Myocyte (in vitro differentiated cells): ENCODE measurements at places on chromosomes 4 and X. TPM values are rescaled to one million over a fixed set of nuclear protein-coding genes. Genes with fewer than 3 reads are reported as not detected.

The CDX4 gene
- not detected in 2 replicates for total RNA-seq

The PALLD gene
- total RNA-seq = 250 and 310 TPM in 2 replicates

The DMRTC1B gene
- total RNA-seq = not detected in 2 replicates

The ARHGEF9 gene
- 28.8 and 41.9 TPM in 2 replicates for total RNA-seq

The COL25A1 gene
- 25.0 and 85.7 TPM in 2 replicates for total RNA-seq

The PRPS1 gene
- 51.6 and 58.5 TPM in 2 replicates for total RNA-seq

The SMIM20 gene
- total RNA-seq = 31.7 and 49.7 TPM in 2 replicates

The PDE6B gene
- 0.27 and 2.1 TPM in 2 replicates for total RNA-seq

The CSN1S1 gene
- total RNA-seq = not detected in 2 replicates

The SSX3 gene
- total RNA-seq = not detected in 2 replicates

The P2RY4 gene
- not detected in 2 replicates for total RNA-seq

The SPATA18 gene
- total RNA-seq = not detected in 2 replicates

The FGFRL1 gene
- total RNA-seq = 20.5 and 22.5 TPM in 2 replicates

The PWWP3B gene
- 37.8 and 39.5 TPM in 2 replicates for total RNA-seq

The SOD3 gene
- 5.2 and 6.6 TPM in 2 replicates for total RNA-seq

The ATP2B3 gene
- 0.40 and 0.57 TPM in 2 replicates for total RNA-seq

The FAM120C gene
- 19.3 and 22.2 TPM in 2 replicates for total RNA-seq

The TENM3 gene
- 75.7 and 91.0 TPM in 2 replicates for total RNA-seq

The MAGEA12 gene
- total RNA-seq = not detected in 2 replicates

The RAB9B gene
- 2.1 and 2.9 TPM in 2 replicates for total RNA-seq

The NALF2 gene
- total RNA-seq = not detected in 2 replicates

The BMP3 gene
- total RNA-seq = 0.05 and 0.08 TPM in 2 replicates

The ODAPH gene
- 0.13 TPM in 1 of 2 replicates, not detected in the other for total RNA-seq

The IL2 gene
- total RNA-seq = not detected in 2 replicates

The SUPT20HL2 gene
- total RNA-seq = not detected in 2 replicates

The CWH43 gene
- total RNA-seq = not detected in 2 replicates

The MTHFD2L gene
- total RNA-seq = 18.4 and 20.9 TPM in 2 replicates

The NCAPG gene
- 1.5 and 1.8 TPM in 2 replicates for total RNA-seq

The ALG13 gene
- total RNA-seq = 15.7 and 24.2 TPM in 2 replicates

The XAGE2 gene
- not detected in 2 replicates for total RNA-seq

The DUX4 gene
- not detected in 2 replicates for total RNA-seq

The LIMCH1 gene
- total RNA-seq = 67.7 and 83.0 TPM in 2 replicates

The ADGRG2 gene
- not detected in 2 replicates for total RNA-seq

The PSAPL1 gene
- total RNA-seq = not detected in 2 replicates

The GPRASP2 gene
- total RNA-seq = 6.6 and 11.0 TPM in 2 replicates

The ITIH6 gene
- total RNA-seq = not detected in 2 replicates

The TCEAL6 gene
- not detected in 2 replicates for total RNA-seq

The NXF3 gene
- total RNA-seq = 0.26 and 0.75 TPM in 2 replicates

The LUZP4 gene
- total RNA-seq = not detected in 2 replicates

The SLBP gene
- 63.4 and 76.9 TPM in 2 replicates for total RNA-seq

The IGFBP7 gene
- 172 and 244 TPM in 2 replicates for total RNA-seq

The PPP4R3C gene
- total RNA-seq = not detected in 2 replicates

The HERC3 gene
- 11.1 and 12.5 TPM in 2 replicates for total RNA-seq

The FRAS1 gene
- total RNA-seq = 18.3 and 21.0 TPM in 2 replicates

The RASL11B gene
- 0.08 and 0.57 TPM in 2 replicates for total RNA-seq

The FAM9C gene
- 0.40 and 6.3 TPM in 2 replicates for total RNA-seq

The SLC6A14 gene
- not detected in 2 replicates for total RNA-seq

The LRP2BP gene
- total RNA-seq = 1.3 and 1.6 TPM in 2 replicates

The GAGE12H gene
- not detected in 2 replicates for total RNA-seq
